Psoas muscle (tissue), 8 donors: ENCODE measurements at places on chromosomes 2 and 18. TPM values are rescaled to one million over a fixed set of nuclear protein-coding genes. Genes with fewer than 3 reads are reported as not detected.

The SP100 gene
- 28.0 TPM for total RNA-seq

DNA sequence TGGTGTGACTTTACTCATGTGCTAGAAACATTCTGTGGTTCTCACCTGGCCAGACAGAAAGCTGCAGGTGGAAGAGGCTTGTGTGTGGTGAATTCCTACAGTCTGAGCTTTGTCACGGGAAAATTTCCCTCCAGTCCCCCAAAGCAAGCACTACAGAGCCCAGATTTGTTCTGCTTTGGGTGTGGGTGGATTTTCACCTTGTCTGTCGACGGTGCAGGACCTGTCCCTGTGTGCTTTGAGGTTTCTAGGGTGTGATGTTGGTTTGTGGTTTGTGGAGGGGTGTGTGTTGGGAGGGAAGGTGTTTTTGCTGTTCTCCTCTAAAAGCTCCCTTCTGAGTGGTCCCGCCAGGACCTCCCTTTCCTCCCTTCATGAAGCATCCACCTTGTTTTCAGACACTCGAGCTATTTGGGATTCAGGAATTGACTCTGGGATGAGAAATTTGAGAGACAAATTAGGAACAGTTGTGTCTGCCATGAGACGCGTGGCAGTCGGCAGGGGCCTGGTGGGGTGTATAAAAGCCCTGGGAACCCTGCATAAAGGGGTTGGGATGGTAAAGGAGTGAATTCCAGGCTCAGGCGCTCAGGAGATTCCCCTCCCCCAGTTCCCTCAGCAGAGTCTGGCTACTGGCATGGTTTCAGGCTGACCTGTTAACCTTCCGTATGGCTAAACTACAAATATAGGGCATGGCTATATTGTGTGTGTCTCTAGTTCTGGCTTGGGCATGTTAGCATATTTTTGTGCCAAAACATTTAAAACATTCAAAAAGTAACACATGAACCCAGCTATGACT, 65.5 kb downstream of the DGKD start:
- H3K4me1 ChIP-seq = peaks cover 67% of the 10 kb centered on the region
- no peaks in the 10 kb centered on the region for H3K27me3 ChIP-seq
- H3K4me3 ChIP-seq = peak overlapping the region; percentile 77
- peaks cover 15% of the 10 kb centered on the region for H3K36me3 ChIP-seq
- DNase-seq = no peak

DNA sequence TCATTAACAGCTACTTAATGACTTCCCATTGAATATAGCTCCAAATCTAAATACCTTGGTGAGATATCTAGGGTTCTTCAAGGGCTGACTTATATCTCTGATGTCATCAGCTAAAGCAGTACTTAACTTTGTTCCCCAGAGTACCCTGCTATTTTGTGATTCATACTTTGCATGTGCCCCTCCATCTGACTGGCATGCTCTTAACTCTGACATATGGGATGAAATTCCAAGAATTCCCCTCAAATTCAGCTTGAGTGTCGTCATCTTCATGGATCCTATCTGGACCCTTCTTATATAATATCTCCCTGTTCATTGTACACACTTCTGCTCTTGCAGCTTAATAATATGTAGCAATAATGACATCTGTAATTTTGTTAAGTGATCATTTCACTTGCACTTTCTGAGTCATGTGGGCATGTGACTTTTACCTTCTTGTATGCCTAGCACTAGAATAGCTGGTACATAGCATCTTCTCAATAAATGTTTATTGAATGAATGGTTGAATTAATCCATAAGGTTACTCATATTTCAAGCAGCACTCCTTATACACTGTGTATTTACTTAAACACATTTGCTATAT, 172.9 kb downstream of the WDR7 start:
- H3K27me3 ChIP-seq = no peaks in the 10 kb centered on the region
- DNase-seq = no peak
- H3K36me3 ChIP-seq = no peaks in the 10 kb centered on the region
- no peaks in the 10 kb centered on the region for H3K4me1 ChIP-seq

The LOXHD1 gene
- total RNA-seq = 0.13 TPM

The SCN7A gene
- 2.5 TPM for total RNA-seq

DNA sequence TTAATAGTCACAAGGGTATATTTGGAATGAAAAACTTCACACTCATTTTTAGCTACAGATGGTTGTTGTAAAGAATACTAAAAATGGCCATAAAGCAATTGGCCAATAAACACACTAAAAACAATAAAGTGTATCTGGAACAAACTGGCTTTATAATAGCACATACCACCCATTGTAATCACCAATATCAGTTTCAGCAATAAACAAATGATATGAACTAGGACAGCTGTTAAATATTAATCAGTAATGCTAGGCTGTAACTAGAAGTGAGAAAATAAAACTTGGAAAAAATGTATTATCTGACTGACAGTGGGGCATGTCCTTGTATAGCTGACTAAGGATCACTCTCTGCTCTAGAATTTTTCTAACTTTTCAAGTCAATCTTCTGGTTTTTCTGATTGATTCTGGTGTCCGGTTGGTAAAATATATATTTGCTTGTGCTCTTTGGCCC, 312.5 kb downstream of the RND3 start:
- no peak overlapping the region for H3K27ac ChIP-seq
- DNase-seq = no peak
- H3K36me3 ChIP-seq = no peaks in the 10 kb centered on the region
- no peaks in the 10 kb centered on the region for H3K27me3 ChIP-seq
- H3K4me1 ChIP-seq = no peaks in the 10 kb centered on the region
- no peak overlapping the region for H3K4me3 ChIP-seq

- no peak overlapping the region for H3K27ac ChIP-seq
- no peak overlapping the region for H3K4me3 ChIP-seq
- H3K36me3 ChIP-seq = no peaks in the 10 kb centered on the region
- peaks cover 7% of the 10 kb centered on the region for H3K4me1 ChIP-seq
- peaks cover 11% of the 10 kb centered on the region for H3K27me3 ChIP-seq
- no peak for DNase-seq
These were observed 4.2 kb upstream of the MEIS1 start for GRCh38 chr2:66430505-66431273.

- H3K36me3 ChIP-seq = no peaks in the 10 kb centered on the region
- H3K4me3 ChIP-seq = no peak overlapping the region
- no peak for DNase-seq
These were observed 999.9 kb downstream of the TSN start for GRCh38 chr2:122755281-122755780.

GRCh38 chr2:215171796-215172195, 33.4 kb upstream of the ABCA12 start:
- H3K4me3 ChIP-seq = no peak overlapping the region
- no peak for DNase-seq
- H3K4me1 ChIP-seq = peaks cover 4% of the 10 kb centered on the region
- H3K27ac ChIP-seq = no peak overlapping the region

DNA sequence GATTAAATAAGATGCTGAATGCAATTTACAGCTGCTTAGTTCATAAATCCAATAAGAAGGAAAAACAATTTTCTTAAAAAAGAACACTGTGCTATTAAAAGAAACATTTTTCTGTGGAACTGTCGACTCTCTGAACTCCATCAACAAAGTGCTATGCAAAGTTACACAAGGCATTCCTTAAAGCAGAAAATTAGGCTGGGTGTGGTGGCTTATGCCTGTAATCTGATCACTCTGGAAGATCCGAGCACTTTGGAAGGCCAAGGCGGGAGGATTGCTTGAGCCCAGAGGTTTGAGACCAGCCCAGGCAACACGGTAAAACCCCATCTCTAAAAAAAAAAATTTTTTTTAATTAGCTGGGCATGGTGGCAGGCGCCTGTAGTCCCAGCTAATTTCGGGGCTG, 13.0 kb downstream of the MCM6 start:
- H3K4me3 ChIP-seq = no peak overlapping the region
- H3K4me1 ChIP-seq = no peaks in the 10 kb centered on the region
- no peaks in the 10 kb centered on the region for H3K27me3 ChIP-seq
- peaks cover 95% of the 10 kb centered on the region for H3K36me3 ChIP-seq

- no peaks in the 10 kb centered on the region for H3K36me3 ChIP-seq
- H3K4me3 ChIP-seq = no peak overlapping the region
- DNase-seq = no peak
- no peak overlapping the region for H3K27ac ChIP-seq
- H3K27me3 ChIP-seq = no peaks in the 10 kb centered on the region
- peaks cover 5% of the 10 kb centered on the region for H3K4me1 ChIP-seq
These were observed 4.7 kb upstream of the STAMBP start for GRCh38 chr2:73823916-73824523.

The AQP12B gene
- total RNA-seq = not detected

DNA sequence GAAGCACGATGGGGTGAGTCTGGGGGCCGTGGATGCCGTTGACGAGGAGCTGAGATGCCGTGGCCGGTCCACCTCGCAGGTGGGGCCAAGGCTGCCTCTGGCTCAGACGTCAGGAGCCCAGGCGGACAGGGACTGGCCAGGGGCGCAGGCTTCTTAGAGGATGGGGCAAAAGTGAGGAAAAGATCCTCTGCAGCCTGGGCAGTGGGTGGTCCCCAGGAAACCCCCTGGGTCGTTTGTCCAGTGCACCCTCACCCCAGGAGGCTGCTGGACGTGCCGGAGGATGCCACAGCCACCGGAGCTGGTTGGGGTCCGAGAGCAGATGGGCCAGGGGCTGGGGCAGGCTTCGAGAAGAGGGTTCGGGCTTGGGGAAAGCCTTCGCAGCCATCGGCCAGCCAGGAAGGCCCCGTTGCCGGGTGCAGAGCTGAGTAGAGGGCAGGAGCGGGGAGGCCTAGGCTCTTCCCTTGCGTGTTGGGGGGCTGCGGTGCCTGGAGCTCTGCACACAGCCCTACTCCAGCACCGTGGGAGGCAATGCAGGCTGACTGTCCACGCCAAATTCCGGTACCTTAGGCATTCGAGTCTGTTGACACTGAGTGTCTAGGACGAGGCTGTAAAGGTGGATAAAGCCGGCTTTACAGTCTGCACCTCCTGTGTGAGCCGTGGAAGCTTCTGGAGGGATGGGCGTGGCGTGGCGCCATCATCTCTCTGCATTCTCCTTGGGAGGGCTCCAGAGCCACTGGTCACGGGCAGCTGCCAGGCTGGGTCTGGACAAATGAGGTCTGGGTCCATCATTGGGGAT, 18.8 kb downstream of the GPC1 start:
- no peak overlapping the region for H3K27ac ChIP-seq
- no peaks in the 10 kb centered on the region for H3K36me3 ChIP-seq
- no peaks in the 10 kb centered on the region for H3K27me3 ChIP-seq
- peak; percentile 12 for DNase-seq
- peaks cover 31% of the 10 kb centered on the region for H3K4me1 ChIP-seq
- H3K4me3 ChIP-seq = no peak overlapping the region

The BCL11A gene
- 0.66 TPM for total RNA-seq

DNA sequence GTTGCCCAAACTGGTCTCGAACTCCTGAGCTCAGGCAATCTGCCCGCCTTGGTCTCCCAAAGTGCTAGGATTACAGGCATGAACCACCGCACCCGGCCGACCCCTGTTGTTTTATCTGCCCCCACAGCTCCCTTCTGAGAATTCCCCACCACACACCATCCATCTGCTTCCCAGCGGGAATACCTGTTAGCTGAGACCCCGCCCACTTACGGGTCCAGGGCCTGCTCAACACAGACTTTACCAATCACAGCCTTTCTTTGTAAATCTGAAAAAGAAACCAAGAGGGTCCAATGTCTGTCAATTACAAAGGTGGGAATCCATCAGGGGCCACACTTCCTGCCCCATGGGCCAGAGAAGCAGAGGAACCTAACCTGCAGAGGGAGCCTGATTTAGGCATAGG, 14.2 kb upstream of the CABLES1 start:
- H3K4me1 ChIP-seq = no peaks in the 10 kb centered on the region
- H3K27me3 ChIP-seq = peaks cover 7% of the 10 kb centered on the region
- no peak overlapping the region for H3K4me3 ChIP-seq
- H3K36me3 ChIP-seq = no peaks in the 10 kb centered on the region
- no peak for DNase-seq

GRCh38 chr2:23452853-23453420, 68.0 kb downstream of the KLHL29 start:
- H3K36me3 ChIP-seq = no peaks in the 10 kb centered on the region
- DNase-seq = no peak
- H3K27ac ChIP-seq = no peak overlapping the region
- H3K27me3 ChIP-seq = no peaks in the 10 kb centered on the region
- H3K4me3 ChIP-seq = no peak overlapping the region

The GKN2 gene
- not detected for total RNA-seq

GRCh38 chr2:126676221-126677175, 20.5 kb downstream of the GYPC start:
- no peaks in the 10 kb centered on the region for H3K27me3 ChIP-seq
- no peak overlapping the region for H3K27ac ChIP-seq
- H3K36me3 ChIP-seq = peaks cover 4% of the 10 kb centered on the region

DNA sequence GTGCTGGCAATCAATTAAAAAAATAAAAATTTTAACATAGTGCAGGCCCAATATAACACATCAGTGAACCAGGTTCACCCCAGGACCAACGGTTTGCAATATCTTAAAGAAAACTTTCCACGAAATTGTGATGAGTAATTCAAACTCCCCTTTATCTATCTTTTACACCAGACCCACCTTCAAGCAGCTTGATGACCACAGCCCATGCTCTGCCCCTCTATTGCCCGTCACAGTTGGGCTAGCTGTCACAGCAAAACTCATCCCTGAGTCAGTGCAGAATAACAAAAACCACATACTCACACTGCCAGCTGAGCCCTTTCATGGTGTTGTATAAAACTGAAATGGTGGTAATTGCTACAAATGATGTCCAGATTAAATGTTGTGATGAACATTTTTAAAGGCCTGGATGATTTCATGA, 112.5 kb upstream of the CREB1 start:
- no peaks in the 10 kb centered on the region for H3K36me3 ChIP-seq
- no peaks in the 10 kb centered on the region for H3K4me1 ChIP-seq
- H3K27me3 ChIP-seq = no peaks in the 10 kb centered on the region
- no peak overlapping the region for H3K27ac ChIP-seq
